Bronchial epithelial cell (primary cell): ENCODE measurements at places on chromosomes 6 and 20. TPM values are rescaled to one million over a fixed set of nuclear protein-coding genes. Genes with fewer than 3 reads are reported as not detected.

MCHR2 gene
- total RNA-seq = not detected in 2 replicates

SLCO4A1 gene
- total RNA-seq = 1.6 and 4.7 TPM in 2 replicates

LMBRD1 gene
- total RNA-seq = 13.3 and 17.6 TPM in 2 replicates

NNAT gene
- not detected in 2 replicates for total RNA-seq

IPCEF1 gene
- total RNA-seq = under 0.01 and 0.26 TPM in 2 replicates

FNDC11 gene
- 0.26 and 0.90 TPM in 2 replicates for total RNA-seq

ARMH2 gene
- not detected in 2 replicates for total RNA-seq

GPRC6A gene
- not detected in 2 replicates for total RNA-seq

UBE2C gene
- 0.26 and 1.8 TPM in 2 replicates for total RNA-seq

GNMT gene
- total RNA-seq = 0.26 TPM in 1 of 2 replicates, not detected in the other

DDAH2 gene
- total RNA-seq = 14.5 and 19.5 TPM in 2 replicates

SLC32A1 gene
- under 0.01 TPM in 1 of 2 replicates, not detected in the other for total RNA-seq

VEGFA gene
- 391 and 496 TPM in 2 replicates for total RNA-seq

EYA4 gene
- 9.7 and 13.1 TPM in 2 replicates for total RNA-seq

AIF1 gene
- total RNA-seq = not detected in 2 replicates

WFDC2 gene
- not detected in 2 replicates for total RNA-seq

ZSCAN16 gene
- total RNA-seq = 9.5 and 11.1 TPM in 2 replicates

E2F3 gene
- 1.9 and 2.6 TPM in 2 replicates for total RNA-seq

MUCL3 gene
- under 0.01 TPM in 1 of 2 replicates, not detected in the other for total RNA-seq

DAAM2 gene
- total RNA-seq = under 0.01 and 0.13 TPM in 2 replicates

HSPA12B gene
- not detected in 2 replicates for total RNA-seq

NCOA7 gene
- 39.0 and 85.9 TPM in 2 replicates for total RNA-seq

SNAP91 gene
- under 0.01 TPM in 1 of 2 replicates, not detected in the other for total RNA-seq

REM1 gene
- total RNA-seq = not detected in 2 replicates

KCNG1 gene
- total RNA-seq = 90.6 and 91.1 TPM in 2 replicates

SAMD3 gene
- not detected in 2 replicates for total RNA-seq

SIRPB1 gene
- not detected in 2 replicates for total RNA-seq

PNPLA1 gene
- total RNA-seq = 0.26 and 1.2 TPM in 2 replicates

ITCH gene
- 83.7 and 93.2 TPM in 2 replicates for total RNA-seq

HRH3 gene
- total RNA-seq = not detected in 2 replicates

CLVS2 gene
- total RNA-seq = not detected in 2 replicates

RAD21L1 gene
- under 0.01 TPM in 1 of 2 replicates, not detected in the other for total RNA-seq

SAPCD1 gene
- total RNA-seq = 1.3 TPM in 2 replicates

SLC35F1 gene
- not detected in 2 replicates for total RNA-seq

TRIM10 gene
- not detected in 2 replicates for total RNA-seq

SALL4 gene
- 0.13 and 0.26 TPM in 2 replicates for total RNA-seq

POM121L2 gene
- total RNA-seq = not detected in 2 replicates

BTNL2 gene
- total RNA-seq = 0.13 and 0.26 TPM in 2 replicates

SSTR4 gene
- total RNA-seq = not detected in 2 replicates

TBXT gene
- not detected in 2 replicates for total RNA-seq

HLA-E gene
- 215 and 232 TPM in 2 replicates for total RNA-seq

OOEP gene
- total RNA-seq = not detected in 2 replicates

FAM217B gene
- total RNA-seq = 4.5 and 5.8 TPM in 2 replicates

CD40 gene
- 4.7 and 6.5 TPM in 2 replicates for total RNA-seq

DEFB129 gene
- not detected in 2 replicates for total RNA-seq

LHFPL5 gene
- not detected in 2 replicates for total RNA-seq

OVOL2 gene
- total RNA-seq = 27.6 and 28.5 TPM in 2 replicates

GABRR1 gene
- not detected in 2 replicates for total RNA-seq

ME1 gene
- 18.2 and 37.6 TPM in 2 replicates for total RNA-seq

IRF4 gene
- total RNA-seq = not detected in 2 replicates

C6orf58 gene
- not detected in 2 replicates for total RNA-seq

VWA7 gene
- 0.26 and 1.4 TPM in 2 replicates for total RNA-seq

STMND1 gene
- not detected in 2 replicates for total RNA-seq

RNF182 gene
- 0.13 TPM in 1 of 2 replicates, not detected in the other for total RNA-seq
